Fibroblast of skin of left quadriceps (primary cell): ENCODE measurements at places on chromosomes 16 and 17.

DNA sequence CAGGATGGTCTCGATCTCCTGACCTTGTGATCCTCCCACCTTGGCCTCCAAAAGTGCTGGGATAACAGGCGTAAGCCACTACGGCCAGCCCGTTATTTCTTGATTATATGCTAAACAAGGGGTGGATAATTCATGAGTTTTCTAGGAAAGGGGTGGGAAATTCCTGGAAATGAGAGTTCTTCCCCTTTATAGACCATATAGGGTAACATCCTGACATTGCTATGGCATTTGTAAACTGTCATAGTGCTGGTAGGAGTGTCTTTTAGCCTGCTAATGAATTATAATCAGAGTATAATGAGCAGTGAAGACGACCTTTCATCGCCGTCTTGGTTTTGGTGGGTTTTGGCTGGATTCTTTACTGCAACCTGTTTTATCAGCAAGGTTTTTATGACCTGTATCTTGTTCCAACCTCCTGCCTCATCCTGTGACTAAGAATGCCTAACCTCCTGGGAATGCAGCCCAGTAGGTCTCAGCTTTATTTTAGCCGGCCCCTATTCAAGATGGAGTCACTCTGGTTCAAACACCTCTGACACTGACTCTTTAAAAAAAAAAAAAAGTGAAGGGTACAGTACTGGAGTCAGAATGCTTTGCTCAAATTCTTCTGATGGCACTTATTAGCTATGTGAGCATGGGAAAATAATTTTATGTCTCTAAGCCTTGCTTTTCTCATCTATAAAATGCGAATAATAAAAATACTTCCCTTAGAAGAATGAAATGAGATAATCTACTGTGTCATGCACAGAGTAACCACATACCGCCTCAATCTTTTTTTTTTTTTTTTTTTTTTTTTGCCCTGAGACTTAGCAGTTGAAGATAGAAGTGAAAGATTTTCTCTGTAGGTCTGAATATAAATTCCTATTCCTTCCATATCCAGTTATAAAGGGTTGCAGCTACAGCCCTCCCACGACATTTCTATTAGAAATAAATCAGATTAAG is 5.1 kb upstream of the CALCOCO2 start:
- DNase-seq = no peak

GRCh38 chr16:60060731-60061130 is 1326.6 kb upstream of the GOT2 start:
- no peak for DNase-seq

- no peak for DNase-seq
Measured at GRCh38 chr17:50213026-50214022, 11.9 kb upstream of the COL1A1 start.

DNA sequence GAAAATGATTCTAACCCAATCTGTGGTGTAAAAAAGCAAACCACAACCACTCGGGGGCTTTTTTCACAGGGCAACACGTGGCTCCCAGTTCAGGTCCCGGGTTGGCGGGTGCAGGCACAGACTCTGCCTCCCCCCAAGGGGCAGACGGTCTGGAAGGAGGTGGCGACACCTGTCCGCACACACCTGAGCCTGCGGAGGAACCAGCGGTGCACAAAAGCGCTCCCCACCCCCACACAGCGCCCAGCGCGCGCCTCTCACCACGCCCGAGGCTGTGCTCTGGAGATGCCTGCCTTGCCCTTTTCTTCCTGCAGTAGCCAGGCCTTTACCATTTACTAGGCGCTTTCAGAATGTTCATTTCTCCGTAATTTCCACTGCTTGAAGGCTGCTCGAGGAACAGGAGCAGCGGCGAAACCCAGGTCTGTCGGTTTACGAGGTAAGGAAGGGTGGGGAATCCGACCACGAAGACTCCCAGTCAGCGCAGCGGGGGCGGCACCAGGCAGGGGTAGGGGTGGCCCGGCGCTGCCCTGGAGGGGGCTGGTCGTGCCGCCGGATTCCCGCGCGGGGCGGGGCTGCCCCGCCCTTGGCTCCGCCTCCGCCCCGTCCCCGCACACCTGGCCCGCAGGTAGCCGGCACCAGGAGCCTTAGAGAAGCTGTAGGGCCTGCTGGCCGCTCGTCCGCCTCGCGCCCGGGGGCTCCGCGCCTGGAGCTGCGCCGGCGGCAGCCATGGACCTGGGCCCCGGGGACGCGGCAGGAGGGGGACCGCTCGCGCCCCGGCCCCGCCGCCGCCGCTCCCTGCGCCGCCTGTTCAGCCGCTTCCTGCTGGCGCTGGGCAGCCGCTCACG is at the start of gene USP43:
USP43 (plus strand) TSS at position 608 of the 842 bp plus-strand sequence; CDS start at position 724, 116 bp downstream.
- DNase-seq = no peak

GRCh38 chr16:19555938-19556771 is 652 bp downstream of the VPS35L start:
- no peak for DNase-seq

DNA sequence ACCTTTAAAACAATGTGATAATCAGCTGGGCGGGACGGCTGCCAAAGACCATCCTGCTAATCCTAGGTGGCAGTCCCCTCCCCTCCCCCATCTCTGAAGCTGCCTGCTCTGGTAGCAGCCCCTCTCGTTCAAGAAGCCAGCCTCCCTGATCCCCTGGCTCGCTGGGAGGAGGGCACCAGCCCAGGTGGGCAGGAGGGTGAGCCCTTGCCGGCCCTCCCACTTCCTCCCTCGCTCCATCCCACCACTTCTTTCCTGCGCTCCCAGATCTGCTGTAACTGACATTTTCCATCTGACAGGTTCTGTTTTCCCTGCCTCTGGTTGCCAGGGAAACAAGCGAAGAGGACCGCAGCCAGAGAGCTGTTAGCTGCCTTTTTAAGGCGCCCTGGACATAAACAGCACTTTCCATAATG is 155.7 kb upstream of the TNRC6C start:
- no peak for DNase-seq

- no peak for DNase-seq
Measured at GRCh38 chr17:76146053-76146851, 5.2 kb upstream of the FOXJ1 start.

DNA sequence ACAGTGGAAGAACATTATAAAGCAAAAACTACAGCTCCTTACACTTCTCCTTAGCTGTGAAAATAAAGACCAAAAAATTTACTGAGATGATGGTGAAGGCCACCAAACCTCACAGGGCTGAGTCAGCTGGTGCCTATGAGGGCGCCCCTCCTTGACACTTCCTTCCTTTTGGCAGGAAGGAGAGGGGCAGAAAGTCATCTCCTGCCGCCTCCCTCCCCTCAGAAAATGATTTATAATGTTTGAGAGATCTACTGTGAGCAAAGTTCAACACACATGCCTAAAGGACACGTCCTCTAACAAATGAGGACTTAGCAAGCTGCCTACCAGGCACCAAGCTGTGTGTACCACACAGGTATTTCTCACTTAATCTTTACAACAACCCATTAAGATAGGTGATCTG is 245.7 kb downstream of the PRKCA start:
- DNase-seq = no peak

DNA sequence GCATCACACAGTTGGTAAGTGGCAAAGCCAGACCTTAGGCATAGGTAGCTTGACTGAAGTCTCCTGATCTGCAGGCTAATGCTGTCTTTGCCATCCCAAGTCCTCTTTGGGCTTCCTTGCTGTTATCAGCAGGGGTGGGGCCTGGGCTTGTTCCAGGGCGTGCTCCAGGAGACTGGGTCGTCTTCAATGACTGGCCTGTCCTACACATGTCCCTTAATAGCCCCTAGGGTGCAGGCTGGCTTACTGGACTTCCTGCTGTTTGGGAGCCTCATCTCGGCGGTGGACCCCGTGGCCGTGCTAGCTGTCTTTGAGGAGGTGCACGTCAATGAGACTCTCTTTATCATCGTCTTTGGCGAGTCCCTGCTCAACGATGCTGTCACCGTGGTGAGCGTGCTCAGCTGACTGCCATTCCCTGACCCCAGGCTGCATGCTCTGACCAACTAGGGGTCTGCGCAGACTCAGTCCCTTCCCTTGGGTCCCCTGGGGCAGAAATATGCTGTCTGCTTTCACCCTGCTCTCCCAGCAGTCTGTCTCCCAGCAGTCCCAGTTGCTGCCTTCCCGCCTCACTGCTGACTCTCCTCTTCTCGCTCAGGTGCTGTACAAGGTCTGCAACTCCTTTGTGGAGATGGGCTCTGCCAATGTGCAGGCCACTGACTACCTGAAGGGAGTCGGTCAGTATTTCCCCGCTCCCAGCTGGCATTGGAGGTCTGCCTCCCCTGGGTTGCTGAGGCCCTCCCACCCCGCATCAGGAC is 6.2 kb downstream of the SLC9A5 start:
- no peak for DNase-seq

- no peak for DNase-seq
Measured at GRCh38 chr17:83057793-83058265, 21.6 kb upstream of the METRNL start.

- no peak for DNase-seq
Measured at GRCh38 chr17:17315142-17315821, 12.1 kb downstream of the NT5M start.

GRCh38 chr16:11562411-11562810 is 24.3 kb downstream of the LITAF start:
- DNase-seq = no peak

- DNase-seq = no peak
Measured at GRCh38 chr17:48181653-48182052, 74.1 kb downstream of the SNX11 start.

GRCh38 chr17:29045734-29046472 is 3.0 kb downstream of the PIPOX start:
- no peak for DNase-seq

- no peak for DNase-seq
Measured at GRCh38 chr16:68479271-68479670, 31.0 kb upstream of the SMPD3 start.

DNA sequence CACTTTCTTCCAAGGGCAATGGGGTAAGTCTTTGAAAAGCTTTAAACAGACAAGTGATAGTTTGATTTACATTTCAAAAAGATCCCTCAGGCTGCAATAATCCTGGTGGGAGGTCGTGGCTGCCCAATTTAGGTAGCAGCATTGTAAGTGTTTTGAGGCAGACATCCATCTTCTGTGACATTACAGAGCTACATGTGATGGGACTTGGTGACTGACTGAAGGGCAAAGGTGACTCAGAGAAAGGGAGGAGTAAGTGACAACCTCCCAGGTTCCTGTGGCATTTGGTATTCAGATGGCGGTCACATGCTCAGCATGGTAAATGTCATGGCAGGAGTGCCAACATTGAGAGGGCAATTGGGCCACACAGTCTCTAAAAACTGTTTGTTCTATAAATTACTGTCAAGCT is 26.5 kb downstream of the STAT3 start:
- no peak for DNase-seq

- DNase-seq = no peak
Measured at GRCh38 chr16:4138713-4139112, 22.5 kb upstream of the ADCY9 start.

DNA sequence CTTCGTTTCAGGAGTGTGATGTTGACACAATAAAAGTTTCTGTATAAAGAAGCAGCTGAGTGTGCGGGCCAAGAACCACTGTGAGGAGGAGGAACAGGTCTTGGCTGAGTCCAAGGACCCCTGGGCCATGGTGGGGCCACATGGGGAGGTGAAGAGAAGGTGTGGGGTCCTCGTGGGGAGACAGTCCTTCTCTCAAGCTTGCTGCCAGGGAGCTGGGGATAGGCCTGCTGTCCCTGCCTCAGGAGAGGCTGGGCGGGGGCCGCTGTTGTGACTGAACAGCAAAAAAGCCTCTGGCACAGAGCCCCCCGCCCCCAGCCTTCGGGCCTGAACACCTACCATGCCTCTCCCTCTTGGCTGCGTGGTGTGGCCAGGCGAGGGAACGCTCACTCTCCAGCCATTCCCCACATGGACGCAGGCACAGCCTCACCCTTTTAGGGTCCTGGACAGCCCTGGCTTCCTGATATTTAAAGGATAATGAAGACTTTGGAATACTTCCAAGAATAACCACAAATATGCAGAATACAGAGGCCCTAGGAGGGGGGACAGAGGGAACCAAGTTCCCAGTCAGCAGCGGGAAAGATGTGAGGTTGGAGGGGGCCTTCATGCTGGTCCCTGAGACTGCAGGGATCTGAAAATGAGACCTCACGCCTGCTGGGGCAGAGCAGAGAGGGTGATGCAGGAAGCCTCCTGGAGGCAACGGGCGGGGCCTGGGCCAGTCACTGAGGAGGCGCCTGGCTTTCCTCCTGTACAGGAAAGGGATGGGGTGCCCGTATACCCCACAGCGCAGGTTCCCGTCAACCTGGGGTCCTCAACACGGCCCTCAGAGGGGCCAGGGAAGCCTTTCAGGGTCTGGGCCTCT is 100.0 kb upstream of the CREBBP start:
- peak; percentile 76 for DNase-seq

DNA sequence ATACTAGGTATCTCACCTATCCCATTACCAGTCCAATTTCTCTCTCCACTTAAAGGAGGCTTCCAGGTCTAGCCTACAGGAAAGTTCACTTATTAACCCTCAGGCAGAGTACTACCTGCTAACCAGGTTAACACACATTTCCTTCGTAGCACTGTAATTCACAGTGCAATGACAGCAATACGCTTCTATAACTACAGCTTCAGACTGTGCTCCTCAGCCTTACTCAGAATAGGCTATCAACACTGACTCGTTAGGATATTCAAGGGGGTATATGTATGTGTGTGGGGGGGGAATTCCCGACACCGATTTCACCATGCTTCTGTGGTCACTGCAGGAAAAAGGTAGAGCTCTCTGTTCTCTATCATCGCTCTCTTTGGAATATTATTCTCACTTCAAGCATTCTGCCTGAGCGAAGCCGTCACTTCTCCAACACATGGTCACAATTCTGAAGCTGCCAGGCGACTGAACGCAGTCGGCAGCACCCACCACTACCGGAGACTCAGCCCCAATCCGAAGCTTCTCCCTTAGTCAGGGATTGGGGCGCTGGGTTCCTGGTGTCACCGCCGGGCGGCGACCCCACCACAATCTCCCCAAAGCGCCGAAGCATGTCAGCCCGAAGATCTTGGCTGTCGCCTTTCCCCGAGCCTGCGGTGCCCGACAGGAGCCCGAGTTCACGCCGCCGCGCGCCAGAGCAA is 618 bp downstream of the GGA3 start:
- no peak for DNase-seq

- no peak for DNase-seq
Measured at GRCh38 chr16:26070302-26071100, 378.7 kb downstream of the HS3ST4 start.

- peak; percentile 31 for DNase-seq
Measured at GRCh38 chr16:49407873-49408550, 34.4 kb downstream of the C16orf78 start.

GRCh38 chr17:17180741-17181525 is 25.2 kb downstream of the PLD6 start:
- DNase-seq = no peak

DNA sequence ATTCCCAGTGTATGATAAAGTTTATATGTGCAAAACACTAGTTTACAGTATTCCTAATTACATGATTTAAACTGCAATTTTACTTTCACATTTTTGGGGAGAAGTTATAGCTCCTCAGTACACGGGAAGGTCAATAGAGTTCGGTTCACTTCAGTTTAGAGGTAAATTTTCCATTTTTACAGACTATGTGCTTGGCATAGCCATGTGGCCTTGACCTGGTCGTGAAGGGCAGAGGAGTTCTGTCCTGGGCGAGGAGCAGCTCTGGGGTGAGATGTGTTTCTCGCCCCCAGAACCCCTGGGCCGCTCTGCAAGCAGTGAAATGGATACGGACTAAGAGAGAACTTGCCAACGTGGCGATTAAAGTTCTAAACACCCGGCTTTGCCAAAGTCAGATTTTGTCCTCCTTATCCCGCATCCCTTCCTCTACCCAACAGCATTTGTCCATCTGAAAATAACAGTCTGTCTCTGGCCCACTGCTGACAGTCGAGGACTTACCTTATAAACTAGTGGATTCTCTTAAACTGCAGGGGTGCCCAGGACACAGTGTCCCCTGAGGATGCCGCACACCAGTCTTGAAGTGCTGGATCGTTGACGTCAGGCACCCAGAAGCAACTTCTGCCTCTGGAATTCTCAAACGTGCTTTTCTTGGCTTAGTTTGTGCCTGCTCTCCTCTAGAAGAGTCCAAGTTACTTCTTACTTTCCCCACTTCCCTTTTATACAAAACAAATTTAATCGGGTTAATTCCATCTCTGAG is 1.5 kb upstream of the SIAH1 start:
- DNase-seq = no peak
